ENCODE measurements at places on chromosomes 1 and 21.

- DNase-seq: no peak
Observed at GRCh38 chr1:192100686-192101468, 57.4 kb upstream of the RGS18 start.

GRCh38 chr1:31617916-31618746 is 642 bp downstream of the HCRTR1 start:
- DNase-seq: peak; percentile 56

- DNase-seq: no peak
Observed at GRCh38 chr1:209328196-209328595, 255.3 kb upstream of the CAMK1G start.

DNA sequence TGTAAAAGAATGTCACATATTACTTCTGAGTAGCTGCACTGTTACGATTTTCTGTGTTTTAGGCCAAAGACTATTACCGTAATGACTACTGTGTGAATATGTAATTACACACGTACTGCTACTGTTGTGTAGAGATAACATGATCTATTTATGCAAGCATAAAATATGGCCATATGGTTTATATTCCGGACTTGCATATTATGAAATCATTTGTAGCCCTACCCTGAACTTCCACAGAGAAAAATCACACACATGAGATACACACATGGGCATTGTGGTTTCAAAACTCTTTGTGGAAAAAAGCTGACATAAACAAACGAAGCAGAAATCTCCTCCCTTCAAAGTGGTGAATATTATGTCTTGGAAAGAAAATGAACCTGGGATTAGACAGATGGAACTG is 373.0 kb upstream of the ADAMTS5 start:
- DNase-seq: no peak

DNA sequence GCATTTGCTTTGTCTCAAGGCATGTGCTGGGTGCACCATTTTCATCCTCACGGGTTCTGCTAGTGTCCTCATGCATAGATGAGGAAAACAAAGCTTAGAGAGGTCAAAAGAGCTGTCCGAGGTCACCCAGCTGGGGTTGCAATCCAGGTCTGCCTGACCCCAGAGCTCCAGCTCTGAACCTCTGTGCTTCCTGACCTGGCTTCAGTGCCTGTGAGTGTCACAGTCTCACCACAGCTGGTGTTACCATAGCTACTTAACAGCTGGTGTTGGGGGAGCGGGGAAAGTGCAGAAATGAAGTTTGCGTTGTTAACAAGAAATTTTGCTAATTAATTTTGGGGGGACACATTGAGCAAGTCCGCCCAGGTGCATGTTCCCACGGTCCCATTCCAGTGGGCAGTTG is 328.5 kb downstream of the KIF26B start:
- DNase-seq: no peak

GRCh38 chr21:36816561-36817130 is 117.7 kb downstream of the SIM2 start:
- DNase-seq: no peak

GRCh38 chr1:48523558-48523957 is 51.6 kb upstream of the SPATA6 start:
- DNase-seq: no peak

DNA sequence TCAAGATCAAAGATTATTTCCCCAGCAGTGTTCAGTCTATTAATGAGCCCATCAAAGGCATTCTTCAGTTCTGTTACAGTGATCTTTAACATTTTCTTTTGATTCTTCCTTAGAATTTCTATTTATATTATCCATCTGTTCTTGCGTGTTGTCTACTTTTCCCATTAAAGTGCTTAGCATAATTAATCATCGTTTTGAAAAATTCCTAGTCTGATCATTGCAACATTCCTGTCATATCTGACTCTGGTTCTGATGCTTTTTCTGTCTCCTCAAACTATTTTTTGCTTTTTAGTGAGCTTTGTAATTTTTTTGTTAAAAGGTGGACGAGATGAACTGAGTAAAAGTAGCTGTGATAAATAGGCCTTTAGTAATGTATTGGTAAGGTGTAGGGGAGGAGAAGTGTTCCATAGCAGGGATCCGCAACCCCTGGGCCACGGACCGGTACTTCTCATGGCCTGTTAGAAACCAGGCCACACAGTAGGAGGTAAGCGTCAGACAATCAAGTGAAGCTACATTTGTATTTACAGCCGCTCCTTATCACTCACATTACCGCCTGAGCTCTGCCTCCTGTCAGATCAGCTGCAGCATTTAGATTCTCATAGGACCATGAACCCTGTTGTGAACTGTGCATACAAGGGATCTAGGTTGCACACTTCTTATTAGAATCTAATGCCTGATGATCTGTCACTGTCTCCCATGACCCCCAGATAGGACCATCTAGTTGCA is 163.3 kb downstream of the PIK3R3 start:
- DNase-seq: no peak

- DNase-seq: no peak
Observed at GRCh38 chr21:35451276-35451675, 402.2 kb upstream of the RUNX1 start.

DNA sequence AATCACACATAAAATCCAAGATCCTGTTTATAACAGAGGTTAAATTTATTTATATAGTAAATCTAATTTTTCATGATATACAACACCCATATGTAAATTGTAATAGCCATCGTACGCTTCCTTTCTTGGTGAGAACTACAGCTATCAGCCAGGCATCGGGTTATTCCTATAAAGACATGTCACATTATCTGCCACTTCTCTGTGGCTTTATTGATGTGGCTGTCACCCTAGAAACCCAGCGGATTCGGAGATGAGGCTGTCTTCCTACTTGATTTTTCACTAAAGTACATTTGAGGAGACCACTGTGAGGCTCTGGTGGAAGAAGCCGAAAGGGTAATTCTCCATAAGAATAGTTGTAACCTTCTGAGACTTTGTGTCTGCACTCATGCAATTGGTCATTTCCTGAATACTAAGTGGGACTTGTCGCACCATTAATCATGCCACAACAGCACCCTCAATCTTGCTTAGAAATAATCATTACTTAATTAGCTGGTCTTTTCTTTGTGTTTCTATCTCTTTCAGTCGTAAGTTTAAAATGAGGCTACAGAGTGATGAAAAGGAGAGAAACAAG is 106.0 kb downstream of the NTNG1 start:
- no peak for DNase-seq

GRCh38 chr1:210201681-210202080 is 30.9 kb upstream of the SERTAD4 start:
- no peak for DNase-seq

DNA sequence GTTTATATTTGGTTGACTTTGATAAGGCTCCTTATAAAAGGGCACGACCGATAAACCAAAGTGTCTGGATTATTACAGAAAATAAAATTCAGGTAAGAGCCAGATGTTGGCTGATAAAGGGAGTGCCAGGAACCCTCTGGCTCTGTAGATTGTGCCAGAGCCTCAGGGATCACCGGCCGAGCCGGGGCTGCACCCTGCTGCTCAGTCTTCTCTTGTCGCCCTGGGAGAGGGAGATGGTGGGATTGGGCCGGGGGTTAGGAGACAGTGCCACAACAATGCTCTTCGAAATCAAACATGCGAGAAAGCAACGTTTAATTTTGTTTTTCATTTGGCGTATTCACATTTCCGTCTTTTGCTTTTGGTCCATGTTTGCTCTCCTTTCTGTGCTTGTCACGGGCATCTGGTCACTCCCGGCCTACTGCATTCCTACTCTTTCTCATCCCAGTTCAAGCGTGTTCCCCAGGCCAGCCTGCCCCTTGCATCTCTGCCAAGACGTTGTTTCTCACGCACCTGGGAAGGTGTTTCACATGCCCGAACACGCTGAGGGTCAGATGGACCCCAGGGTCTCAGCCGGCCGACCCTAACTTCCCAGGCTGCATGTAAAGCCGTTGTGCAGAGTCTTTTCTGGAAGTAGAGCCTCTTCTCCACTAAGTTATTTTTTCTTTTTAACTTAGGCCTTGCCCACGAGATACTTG is 18.8 kb upstream of the C2CD2 start:
- no peak for DNase-seq

DNA sequence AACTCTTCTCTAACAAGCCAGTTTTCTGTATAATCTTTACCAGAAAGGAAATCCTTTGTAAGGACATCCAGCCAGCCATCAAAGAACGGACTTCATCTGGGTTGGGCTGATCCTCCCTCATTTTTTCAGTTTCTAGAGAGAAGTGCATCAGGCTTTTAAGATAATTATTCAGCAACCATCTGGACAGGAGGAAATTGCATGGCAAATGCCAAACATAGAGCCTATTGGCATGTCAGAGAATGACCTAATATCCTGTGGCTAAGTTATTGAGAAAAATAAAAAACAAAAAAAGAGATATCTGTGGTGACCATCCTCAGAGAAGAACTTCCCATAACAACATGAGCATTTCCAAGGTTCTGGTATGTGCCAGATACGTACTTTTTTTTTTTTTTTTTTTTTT is 74.9 kb upstream of the BEND5 start:
- no peak for DNase-seq

DNA sequence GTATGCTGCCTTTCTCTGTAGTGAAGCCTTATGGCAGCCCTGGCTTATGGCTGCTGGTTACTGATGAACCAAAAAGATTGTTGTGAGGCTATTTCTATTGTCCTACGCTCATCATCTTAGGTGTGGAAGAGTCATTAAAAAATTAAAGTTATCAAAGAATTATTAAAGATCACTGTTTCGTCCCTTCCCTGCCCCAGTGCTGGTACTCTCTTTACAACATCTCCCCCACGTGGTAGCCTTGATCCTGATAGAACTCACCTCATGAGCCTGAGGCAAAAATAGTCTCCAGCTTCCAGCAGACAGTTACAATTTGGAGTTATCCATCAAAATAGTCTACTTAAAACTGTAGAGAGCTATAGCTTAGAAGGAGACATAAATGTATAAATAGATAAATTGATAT is 201.5 kb downstream of the S1PR1 start:
- DNase-seq: no peak

DNA sequence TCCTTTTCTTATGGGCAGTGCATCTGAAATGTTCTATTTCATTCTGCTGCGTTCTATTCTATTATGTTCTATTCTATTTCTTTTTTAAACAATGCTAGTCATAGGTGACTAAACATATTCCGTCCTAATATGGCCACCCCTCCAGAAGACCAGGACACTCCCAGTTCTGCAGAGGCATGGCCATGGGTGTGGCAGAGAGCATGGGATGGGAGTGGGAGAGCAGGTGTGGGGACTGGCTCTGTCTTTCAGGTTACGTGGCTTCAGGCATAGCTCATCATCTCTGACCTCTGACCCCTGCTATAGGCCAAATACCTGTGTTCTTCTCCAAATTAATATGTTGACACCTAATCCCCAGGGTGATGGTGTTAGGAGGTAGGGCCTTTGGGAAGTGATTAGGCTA is 33.4 kb upstream of the TLR5 start:
- no peak for DNase-seq

DNA sequence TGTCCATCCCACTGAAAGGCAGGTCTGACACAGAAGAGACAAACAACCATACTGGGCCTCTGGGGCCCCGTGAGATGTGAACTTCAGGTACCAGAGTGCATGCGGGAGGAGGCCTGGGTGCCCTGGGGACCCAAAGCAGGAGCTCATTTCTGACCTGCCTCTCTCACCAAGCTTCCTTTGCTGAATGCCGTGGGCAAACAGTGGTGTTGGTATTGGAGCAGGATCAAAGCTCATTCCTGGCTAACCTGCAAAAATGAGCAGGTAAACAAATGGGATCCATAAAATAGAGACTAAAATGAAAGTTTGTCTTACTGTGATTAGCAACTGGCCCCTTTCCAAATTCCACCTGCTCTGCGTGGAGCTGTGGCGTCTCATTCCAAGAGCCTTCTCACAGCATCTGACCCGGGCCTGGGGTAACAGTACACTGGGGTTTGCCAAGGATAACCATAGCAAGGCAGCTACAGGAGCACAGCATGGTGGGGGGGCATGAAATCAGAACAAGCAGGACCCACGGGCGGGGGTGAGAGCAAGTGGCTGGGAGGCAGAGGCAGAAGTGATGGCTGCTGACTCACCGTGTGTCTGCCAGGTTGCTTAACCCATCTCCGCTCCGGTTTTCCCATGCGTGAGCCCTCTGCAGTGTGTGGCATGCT is 103.6 kb downstream of the KIF26B start:
- DNase-seq: no peak

- no peak for DNase-seq
Observed at GRCh38 chr1:37033355-37034101, 787 bp downstream of the GRIK3 start.

- no peak for DNase-seq
Observed at GRCh38 chr1:212486619-212486975, 53.9 kb downstream of the NENF start.

- DNase-seq: peak; percentile 17
Observed at GRCh38 chr1:200535605-200536004, 84.9 kb downstream of the KIF14 start.

GRCh38 chr1:197787056-197787455 is 11.8 kb upstream of the DENND1B start:
- DNase-seq: no peak

DNA sequence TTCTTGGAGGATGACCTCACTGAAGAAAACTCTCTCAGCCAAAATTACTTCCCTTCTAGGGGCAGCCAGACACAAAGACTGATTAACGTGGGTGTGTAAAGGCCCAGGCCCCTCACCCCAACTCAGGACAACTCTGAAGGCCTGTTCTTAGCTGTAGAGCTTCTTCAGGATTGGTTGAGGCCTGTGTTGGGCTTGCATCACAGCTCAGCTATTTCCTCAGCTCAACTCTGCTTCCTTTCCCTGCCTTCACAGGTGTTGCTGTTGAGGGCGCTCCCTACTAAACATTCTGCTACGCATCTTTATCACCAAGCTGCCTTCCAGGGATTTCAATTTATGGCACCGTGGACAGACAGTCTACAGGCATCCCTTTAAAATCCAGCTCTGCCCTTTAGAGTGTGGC is 36.8 kb downstream of the MAB21L3 start:
- no peak for DNase-seq

- no peak for DNase-seq
Observed at GRCh38 chr1:63411066-63411465, 43.6 kb downstream of the ALG6 start.

DNA sequence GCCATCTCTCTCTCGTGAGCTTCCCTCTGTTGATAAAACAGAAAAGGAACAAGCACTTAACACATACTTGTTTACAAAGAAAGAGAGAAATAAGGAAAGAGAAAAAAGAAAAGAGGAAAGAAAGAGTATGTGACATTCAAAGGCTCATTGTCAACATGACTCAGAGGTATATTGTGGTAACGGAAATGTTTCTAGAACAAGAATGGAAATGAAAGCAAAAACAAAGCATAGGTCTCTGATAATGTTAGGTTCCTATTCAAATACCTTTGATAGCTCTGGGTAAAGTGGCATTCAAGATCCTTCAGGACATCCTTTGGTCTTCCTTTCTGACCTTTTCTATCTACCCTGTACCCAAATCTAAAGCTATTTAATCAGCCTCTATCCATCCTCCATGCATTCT is 67.4 kb upstream of the DMRTA2 start:
- no peak for DNase-seq

- DNase-seq: no peak
Observed at GRCh38 chr1:91901231-91901630, 15.3 kb upstream of the TGFBR3 start.

GRCh38 chr1:185938396-185938795 is 204.2 kb downstream of the HMCN1 start:
- DNase-seq: no peak

- no peak for DNase-seq
Observed at GRCh38 chr1:48756683-48757316, 19.9 kb downstream of the BEND5 start.

GRCh38 chr1:6206520-6206855 is 569 bp downstream of the RNF207 start:
- DNase-seq: no peak

- DNase-seq: no peak
Observed at GRCh38 chr1:109261578-109261977, 12.2 kb downstream of the CELSR2 start.

Measured in activated naive CD4-positive, alpha-beta T cell treated with anti-CD3 and anti-CD28 coated beads, Interleukin-2, amount 50 U/mL, for 16 hours (primary cell).